C1 segment of cervical spinal cord (tissue), 14 donors: ENCODE measurements at places on chromosomes 4 and X.

GRCh38 chr4:107548211-107548905 lies 171.7 kb downstream of the PAPSS1 start:
- no peak for DNase-seq

- DNase-seq = no peak
Measured at GRCh38 chr4:24468071-24468470, 116.3 kb downstream of the DHX15 start.

DNA sequence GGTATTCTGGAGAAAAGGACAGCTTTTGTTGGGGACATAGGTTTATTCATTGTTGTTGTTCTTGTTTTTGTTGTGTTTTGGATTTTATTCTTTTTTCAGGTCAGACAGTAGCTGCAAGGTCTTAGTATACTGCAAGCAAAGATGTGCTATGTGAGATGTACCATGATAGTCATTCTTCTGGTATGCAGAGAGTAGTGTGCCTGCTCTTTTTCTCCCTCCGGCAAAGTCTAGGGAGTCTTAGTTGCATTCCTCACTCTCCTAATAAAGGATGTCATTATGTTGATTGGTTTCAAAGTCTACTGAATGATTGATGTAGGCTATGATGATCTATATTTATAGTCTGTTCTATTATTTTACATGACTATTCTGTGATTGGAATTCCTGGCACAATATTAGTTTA lies 119.9 kb upstream of the POF1B start:
- DNase-seq = no peak

- peak; percentile 41 for DNase-seq
Measured at GRCh38 chrX:11787564-11787963, 29.5 kb downstream of the MSL3 start.

DNA sequence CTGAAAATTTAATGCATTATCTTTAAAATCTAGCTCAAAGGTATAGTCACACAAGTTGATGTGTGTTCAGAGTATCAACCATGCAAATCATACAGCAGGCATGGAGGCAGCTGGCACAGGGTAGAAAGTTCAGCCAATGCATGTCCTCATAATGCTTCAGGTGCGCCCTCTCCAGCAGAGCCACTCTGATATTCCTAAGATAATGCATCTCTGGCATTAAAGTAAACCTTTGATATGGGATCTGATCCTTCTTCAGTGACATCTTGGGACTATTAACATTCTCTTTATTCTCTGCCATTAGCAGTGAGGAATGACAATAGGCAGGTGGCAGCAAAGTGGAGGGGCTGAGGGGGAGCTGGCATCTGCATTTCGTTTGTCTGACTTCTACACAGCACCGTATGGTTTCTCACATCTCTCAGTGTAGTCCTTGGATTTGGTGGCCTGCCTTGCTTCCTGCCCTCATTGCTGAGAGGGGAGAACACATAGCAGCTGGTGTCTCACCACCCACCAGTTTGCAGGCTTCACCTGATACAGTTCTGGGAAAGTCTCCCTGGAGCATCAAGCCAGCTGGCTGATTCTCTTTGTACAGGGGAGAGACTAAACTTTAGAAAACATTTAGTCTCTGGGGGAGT lies 168.7 kb upstream of the TBC1D9 start:
- no peak for DNase-seq

DNA sequence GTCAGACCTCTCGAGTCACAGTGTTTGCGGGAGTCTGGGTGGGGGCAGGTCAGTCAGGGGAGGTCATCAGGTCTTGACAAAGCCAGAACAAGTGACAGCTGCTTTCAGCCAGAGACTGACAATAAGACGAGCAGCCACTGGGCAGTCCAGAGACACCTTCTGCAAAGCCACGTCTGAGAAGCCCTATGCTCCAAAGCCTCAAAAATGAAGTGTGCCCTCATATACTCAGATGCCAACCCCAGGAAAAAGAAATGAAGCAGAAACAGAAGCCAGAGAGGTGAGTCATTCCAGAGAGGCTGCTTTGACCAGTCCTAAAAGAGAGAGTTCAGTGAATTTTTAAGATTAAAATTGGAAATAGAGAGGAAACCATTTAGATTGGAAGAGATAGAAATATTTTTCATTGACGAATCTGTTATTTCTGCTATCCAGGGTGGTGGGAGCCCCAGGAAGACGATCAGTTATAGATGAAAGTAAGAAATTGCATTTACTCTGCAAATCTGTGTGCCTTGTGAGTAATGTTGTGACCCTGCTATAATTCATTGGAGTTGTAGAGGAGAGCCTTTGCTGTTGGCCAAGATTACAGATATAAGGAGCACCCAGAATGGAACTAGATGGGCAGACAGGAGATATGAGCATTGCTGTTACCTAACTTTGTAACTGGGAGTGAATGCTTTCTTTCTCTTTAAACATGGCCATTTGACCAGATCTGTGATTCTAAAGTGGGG lies 77.9 kb downstream of the LRRC66 start:
- no peak for DNase-seq

GRCh38 chrX:110755061-110755460 lies 40.6 kb downstream of the CHRDL1 start:
- DNase-seq = no peak

DNA sequence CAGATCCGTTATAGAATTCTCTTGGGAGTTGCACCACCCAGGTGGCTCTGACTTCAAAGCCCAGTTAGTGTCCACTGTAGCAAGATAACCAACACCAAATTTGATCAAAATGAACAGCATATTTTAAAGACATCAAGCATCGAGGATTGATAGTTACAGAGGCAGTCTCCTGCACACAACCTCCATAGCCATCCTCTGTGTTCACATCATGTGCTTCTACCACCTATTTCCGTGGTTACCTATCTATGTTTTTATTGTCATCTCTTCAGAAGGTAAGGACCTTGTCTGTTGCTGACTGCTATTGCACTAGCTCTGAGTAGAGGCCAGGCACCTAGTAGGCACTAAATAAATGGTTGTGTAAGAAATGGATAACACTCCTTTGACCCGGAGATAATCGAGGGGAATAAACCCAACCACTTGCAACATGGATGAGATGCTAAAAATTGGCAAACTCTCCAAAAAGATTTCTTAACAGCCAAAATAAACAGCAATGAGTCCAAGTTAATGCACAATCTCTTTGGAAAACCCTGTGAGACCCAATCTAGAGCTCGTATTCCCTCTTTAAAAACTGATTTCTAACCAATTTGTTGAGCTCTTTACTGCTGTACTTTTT lies 14.7 kb upstream of the C1QTNF7 start:
- DNase-seq = no peak

DNA sequence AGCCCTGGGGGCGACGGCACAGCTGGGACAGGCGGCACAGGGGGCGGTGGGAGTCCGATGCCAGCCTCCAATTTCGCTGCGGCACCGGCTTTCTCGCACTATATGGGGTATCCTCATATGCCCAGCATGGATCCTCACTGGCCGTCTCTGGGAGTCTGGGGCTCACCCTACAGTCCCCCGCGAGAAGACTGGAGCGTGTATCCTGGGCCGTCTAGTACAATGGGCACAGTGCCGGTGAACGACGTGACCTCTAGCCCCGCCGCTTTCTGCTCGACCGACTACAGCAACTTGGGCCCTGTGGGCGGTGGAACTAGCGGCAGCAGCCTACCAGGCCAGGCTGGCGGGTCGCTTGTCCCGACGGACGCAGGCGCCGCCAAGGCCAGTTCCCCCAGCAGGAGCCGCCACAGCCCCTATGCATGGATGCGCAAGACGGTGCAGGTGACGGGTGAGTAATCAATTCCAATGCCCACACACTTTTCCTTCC lies 500 bp downstream of the CDX4 start:
- no peak for DNase-seq

DNA sequence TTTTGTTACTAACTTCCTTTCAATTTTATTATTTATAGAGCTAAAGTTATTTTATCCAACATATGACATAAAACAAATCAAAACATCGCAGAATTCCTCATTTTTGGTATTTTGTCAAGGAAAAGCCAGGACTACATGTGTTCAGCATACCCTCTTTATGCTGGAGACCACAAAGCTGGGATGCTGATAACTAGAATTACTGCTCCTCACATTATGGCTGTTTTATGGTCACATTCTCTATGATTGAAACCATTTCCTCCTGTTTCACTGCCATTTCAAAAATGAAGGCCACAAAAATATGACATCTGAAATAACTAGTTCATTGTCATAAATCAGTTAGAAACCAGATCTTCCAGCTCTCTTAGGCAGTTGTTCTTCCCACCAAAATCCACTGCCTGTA lies 41.7 kb downstream of the KLHL34 start:
- no peak for DNase-seq

GRCh38 chr4:43234626-43235415 lies 342.3 kb downstream of the GRXCR1 start:
- no peak for DNase-seq

DNA sequence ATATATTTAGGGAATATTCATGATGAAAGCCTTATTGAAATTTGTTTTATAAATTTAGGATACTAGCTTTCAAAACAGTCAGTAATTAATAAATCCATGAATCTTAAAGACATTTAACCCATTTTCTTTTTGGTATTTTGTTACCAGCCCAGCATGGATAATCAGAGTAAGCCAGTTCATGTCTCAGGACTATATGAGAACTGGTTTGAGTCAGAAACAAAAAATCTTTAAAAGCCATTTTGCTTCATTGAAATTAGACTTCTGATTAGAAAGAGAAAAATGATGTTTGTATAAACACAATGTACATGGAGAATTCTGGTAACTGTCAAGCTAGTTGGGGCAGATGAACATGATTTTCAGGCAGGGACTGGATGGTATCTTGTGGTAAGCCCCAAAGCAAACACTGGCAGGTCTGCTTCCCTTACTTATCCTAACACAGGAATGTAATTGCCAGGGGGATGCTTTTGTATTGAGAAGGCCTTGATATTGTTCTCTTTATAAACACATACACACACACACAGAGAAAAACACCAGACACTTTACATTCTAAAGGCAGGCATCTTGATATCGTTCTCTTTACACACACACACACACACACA lies 9.4 kb downstream of the ARHGAP10 start:
- DNase-seq = no peak

- no peak for DNase-seq
Measured at GRCh38 chrX:71253253-71254091, 468 bp downstream of the ZMYM3 start.

DNA sequence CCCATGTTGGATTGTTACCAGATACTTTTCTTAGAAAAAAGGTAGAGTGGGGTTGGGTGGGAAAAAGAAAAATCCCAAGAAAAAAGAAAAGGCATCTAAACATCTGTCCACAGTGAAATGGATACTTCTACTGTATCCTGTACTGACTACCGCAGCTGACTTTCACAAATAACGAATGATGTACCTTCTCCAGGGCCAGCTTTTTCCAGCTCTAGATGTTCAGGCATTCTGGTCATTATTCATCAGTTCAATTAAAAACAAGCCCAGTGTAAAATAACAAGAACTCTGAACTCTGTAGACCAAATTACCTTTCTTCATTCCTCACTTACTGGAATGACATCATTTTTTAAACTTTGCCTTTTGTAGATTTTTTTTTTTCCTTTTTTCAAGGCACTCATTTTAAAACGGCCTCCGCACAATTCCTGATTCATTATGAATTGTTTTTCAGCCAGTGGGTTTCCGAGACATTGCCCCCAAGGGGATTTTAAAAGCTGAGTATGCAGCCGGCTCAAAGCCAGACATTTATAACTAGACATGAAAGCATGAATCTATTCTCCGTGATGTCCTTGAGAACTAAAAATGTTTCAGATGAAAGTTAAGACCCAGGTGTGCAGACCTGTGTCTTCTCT lies 113.5 kb downstream of the PRKX start:
- no peak for DNase-seq

- DNase-seq = no peak
Measured at GRCh38 chrX:1727531-1728027, 112.7 kb downstream of the ASMT start.

DNA sequence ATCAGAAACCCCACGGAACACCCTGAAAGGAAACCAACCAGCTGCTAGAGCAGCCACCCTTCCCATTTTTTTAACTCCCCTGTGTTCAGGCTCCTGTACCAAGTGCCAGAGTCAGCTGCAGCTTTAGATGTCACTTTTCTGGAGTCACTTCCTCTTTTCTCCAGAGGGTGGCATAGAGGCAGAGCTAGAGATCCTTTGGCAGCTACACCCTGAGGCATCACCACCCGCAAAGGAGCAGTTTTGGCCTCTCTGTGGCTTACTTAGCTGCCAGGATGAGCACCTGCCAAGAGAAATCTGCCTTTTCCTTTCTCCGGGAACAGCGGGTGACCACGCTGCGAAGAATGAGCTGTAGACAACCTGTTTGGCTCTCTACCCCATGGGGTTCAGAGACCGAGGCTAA lies 58.0 kb upstream of the CHRDL1 start:
- DNase-seq = no peak

DNA sequence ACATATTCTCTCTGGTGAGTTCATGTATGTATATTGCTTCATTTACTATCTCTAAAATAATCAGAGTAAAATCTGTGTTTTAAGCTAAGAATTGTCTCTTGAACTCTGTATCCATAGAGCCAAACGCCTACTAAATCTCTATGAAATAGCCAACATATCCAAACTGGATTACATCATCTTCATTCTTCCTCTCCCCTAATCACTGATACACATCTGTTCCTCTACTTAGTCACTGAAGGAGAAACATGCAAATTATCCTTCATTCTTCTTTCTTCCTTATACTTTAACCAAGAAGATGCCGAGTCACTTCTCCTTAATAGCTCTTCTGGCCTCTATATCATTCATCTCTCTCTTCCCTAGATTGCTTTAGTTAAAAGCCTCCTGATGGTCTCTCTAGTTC lies 630.4 kb upstream of the FTHL17 start:
- no peak for DNase-seq

- no peak for DNase-seq
Measured at GRCh38 chrX:9644335-9644734, 121.3 kb downstream of the GPR143 start.
